ENCODE measurements at places on chromosomes 12 and 14.

GRCh38 chr14:105503935-105504692 is 13.1 kb downstream of the TEDC1 start:
- DNase-seq, result no peak

DNA sequence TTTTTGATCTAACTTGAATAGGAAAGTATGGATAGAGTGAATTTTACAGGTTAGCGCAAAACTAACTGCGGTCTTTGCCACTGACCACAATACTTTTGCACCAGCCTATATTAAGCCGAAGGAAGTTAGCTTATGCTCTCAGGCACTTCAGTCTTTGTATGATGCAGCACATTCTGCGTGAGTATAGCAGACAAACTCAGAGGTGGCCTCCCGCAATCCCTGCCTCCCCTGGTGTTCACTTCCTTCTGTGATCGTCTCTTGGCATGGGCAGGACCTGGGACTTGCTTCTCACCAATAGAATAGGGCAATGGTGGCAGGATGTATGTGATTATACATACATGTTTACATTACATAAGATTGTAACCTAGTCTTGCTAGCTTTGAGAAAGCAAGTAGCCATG is 10.3 kb upstream of the SLC6A13 start:
- no peak for DNase-seq

GRCh38 chr14:102551995-102552705 is 40.3 kb upstream of the RCOR1 start:
- DNase-seq, result no peak

DNA sequence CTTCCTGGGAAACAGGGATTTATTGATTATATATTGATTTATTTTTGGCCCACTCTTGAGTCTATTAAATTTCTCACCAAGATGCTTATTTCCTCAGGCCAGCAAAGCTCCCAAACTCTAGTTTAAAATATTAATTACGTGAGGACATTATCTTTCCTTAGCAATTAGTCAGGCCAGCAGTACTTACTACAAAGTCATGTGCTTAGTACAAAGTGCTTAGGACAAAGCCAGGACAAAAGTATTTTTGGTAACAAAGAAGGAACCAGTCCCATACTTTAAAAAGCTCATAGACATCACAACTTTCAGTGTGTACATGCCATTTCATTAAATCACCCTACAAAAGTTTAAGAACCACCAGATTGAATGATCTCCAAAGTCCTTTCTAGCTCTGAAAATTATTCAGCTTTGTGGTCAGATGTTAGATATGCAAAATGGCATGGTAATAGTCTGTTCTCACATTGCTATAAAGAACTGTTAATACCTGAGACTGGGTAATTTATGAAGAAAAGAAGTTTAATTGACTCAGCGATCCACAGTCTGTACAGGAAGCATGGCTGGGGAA is 94.7 kb upstream of the PWP1 start:
- no peak for DNase-seq

DNA sequence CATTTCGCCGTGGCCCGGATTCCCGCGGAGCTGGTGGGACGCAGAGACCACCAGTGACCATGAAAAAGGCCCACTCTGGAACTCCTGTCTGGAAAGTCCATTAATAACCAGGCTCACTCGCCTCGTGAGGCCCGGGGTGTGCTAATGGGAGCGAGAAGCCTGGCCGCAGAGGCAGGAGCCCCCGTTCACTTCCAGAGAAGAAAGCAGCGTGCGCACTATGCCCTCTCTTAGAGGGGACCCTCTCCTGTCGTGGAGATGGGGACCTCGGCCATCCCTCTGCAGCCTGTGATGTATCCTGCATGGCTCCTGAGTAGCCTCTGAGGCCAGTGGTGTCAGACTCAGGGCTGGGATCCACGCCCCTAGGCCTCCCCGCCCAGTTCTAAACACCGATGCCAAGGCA is 134.1 kb upstream of the VRK1 start:
- no peak for DNase-seq

DNA sequence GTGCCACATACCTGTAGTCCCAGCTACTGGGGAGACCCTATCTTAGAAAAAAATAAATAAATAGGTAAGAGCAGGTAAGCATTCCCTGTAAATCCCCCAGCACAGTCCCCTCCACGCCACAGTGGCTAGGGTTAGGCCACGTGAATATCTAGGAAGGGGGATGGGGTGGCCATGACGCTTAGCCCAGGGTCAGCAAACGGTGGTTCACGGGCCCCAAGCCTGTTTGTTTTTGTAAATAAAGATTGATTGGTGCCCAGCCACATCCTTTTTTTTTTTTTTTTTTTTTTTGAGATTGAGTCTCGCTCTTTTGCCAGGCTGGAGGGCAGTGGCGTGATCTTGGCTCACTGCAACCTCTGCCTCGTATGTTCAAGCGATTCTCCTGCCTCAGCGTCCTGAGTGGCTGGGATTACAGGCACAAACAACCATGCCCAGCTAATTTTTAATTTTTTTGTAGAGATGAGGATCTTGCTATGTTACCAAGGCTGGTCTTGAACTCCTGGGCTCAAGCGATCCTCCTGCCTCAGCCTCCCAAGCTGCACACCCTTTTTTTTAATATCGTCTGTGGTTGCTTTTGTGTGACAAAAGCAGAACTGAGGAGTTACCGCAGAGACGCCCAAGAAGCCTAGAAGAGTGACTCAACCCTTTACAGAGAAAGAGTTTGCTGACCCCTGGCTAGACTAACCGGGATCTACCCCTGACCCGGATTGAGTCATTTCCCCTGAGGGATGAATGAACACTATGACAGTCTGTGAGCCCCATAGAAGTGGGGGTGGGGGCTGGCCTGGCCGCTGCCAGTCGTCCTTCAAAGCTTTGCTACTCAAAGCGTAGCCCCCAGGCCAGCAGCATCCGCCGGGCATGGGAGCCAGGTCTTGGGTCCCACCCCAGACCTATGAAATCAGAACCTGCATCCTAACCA is 113.7 kb upstream of the NCOR2 start:
- DNase-seq, result no peak

DNA sequence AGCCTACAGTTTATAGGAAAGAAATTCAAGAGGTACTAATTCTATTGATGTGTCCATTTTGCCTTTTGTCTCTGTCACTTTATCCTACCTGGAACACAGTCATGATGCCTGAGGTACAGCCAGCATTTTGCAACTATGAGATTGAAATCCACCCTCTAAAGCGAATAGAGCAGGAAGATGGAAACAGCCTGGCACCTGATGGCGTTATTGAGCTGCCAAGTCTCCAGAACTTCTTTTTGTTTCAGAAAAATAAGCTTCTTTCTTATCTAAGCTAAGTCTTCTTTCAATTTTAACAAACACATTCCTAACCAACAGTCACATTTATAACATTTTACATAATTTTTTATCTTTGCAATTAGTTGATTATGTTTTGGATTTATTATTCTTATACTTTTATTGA is 182.1 kb downstream of the PAWR start:
- no peak for DNase-seq

- DNase-seq, result no peak
These were observed 149.5 kb downstream of the ETV6 start for GRCh38 chr12:11798856-11799501.

GRCh38 chr12:110373025-110373424 is 30.5 kb downstream of the ANAPC7 start:
- DNase-seq, result no peak

GRCh38 chr12:64494998-64495729 is 43.2 kb downstream of the TBK1 start:
- DNase-seq, result no peak

- DNase-seq, result no peak
These were observed 2.8 kb upstream of the PLEKHH1 start for GRCh38 chr14:67529947-67530935.

GRCh38 chr12:40911676-40912075 is 219.4 kb downstream of the CNTN1 start:
- no peak for DNase-seq

DNA sequence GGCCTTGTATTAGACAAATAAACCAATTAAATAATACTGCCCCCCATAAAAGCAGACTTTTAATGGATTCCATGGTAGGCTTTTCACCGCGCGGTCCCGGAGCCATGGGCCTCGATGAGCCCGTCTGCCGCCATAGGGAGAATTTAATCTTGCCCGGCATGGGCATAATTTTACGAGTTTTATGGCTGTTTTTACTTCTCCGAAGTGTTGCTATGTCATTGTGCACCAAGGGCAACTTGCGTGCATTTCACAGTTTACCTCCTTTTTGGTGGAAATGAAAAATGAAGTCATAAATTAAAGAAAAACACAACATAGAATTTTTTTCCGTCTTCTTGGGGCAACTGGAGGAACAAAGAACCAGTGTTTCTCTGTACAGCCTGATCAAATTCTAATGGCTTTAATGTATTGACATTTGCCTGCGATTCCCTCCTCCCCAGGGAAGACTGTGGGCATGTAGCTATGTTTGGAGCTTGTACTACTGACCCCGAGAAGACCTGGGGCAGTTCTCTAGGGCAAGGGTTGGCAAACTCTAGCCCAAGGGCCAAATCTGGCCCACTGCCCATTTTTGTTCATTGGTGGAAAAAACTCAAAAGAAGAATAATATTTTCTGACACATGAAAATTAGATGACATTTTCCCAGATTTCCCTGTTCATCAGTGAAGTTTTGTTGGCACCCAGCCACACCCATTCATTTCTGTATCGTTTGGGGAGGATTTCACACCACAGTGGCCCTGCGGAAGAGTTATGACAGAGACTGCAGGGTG is 142.7 kb downstream of the CHST11 start:
- no peak for DNase-seq

DNA sequence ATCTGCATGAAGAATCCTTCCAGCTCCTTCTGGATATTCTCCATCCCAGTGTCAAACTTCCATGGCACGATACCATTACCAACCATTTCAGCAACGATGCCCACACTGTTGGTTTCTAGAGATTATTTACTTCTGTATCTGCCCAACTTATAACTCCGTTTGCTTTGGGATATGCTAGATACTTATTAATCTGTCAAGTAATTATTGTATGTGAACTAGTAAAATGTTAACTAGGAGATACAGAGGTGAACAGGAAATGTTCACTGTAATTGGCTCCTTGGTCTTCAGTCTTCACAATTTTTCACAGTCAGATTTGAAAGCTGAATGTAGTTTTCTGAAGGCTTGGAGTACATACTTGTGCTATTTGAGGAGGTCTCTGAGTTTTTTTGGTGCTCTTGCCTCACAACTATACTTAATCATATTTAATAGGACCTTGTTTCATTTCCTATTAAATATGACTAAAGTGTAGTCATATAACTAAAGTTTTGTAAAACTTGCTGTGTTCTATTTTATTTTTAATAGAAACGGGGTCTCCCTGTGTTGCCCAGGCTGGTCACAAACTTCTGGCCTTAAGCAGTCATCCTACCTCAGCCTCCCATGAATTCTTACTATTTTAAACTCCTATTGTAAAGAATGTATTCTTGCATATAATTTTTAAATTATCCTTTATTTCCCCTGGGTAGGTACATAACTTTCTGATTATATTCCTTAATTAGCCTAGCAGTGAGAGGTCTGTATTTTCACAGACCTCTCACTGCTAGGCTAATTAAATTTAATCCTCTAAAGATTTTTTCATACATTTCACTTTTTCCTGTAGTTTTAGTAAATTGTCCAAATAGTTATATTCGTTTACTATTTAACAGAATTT is 79.7 kb downstream of the FGD4 start:
- DNase-seq, result no peak

- DNase-seq, result peak; percentile 73
These were observed 6.5 kb upstream of the PRPH start for GRCh38 chr12:49288412-49288853.

DNA sequence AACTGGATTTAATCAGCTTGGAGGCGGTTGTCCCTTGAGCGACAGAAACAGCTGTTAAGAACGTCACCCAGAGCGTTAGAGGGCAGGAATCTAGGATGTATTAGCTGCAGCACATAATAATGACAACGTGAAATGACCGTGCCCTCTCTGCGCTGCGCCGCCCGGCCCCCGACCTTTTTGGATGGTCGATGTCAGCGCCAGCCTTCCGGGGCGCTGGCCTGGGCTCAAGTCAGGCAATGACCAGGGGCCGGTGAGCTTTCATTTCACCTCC is 427 bp upstream of the TMEM120B start:
- DNase-seq, result no peak

DNA sequence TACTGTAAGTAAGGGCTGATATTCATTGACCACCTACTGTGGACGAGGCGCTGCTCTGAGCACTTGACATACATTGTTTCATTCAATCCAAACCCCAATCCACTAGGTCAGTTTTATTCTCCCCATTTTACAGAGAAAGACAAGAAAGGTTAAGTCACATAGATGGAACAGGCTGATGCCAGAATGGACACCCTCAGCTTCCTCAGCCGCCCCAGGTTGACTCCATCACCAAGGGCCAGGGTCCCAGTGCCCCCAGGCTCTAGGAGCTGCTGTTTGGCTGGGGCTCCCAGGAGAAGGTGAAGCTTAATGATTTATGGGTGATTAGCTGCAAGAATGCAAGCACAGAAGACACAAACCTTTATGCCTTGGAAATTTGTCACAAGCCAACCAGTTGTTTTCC is 671 bp upstream of the AQP2 start:
- no peak for DNase-seq

DNA sequence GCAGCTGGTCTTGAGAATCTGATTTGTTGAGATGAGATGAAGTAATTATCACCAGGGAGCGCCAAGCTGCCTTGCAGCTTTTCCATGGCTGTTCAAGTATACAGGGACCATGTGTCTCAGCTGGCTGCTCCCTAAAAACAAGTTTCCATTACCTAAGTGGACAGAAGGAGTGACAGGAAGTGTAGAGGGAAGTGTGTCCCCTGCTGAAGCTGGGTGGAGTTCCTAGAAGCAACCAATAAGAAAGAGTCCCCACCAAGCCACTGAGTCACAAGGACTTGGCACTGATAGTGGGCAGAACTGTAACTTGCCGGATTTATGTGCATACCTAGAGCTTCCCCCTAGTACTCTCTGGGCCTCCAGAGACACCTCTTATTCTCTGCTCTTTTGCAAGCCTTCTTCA is 1.5 kb upstream of the GPX2 start:
- no peak for DNase-seq

DNA sequence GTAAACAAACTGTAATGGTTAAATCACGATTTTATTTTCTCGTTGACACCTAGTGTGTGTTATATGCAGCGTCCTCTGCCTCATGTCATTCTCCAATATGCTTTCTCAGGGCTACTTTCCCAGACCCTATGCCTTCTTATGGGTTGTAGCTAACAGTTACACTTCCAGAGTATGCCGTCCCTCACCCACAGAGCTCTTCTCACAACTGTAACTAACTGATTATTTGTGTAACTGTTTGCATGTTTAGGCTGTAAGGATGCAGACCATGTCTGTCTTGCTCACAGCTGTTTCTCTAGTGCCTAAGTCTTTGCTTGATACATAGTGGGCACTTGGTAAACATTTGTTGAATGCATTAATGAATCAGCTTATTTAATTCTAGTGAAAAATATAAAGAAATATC is 417.5 kb downstream of the ZFP36L1 start:
- DNase-seq, result no peak

DNA sequence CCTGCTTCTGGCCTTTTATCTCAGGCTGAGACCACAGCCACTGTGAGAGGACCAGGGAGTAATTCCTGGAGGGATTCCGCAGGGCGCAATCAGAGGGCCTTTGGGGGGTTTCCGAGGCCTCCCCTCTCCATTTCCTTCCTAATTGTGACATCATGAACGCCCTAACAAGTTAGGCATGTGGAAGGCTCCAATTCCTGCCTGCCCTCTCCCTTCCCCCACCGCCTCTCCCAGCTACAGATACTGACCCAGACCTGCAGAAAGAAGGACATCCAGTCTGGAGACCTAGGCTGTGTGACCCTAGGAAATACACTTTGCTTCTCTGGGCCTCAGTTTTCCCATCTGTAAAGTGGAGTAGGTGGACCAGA is 637.9 kb downstream of the MED13L start:
- no peak for DNase-seq

- no peak for DNase-seq
These were observed 3.4 kb downstream of the TAS2R30 start for GRCh38 chr12:11130999-11131398.

- no peak for DNase-seq
These were observed 6.3 kb upstream of the NANOGNB start for GRCh38 chr12:7758766-7759140.
